Spleen (tissue), 13 donors: ENCODE measurements at places on chromosomes 3 and 15.
A peak's percentile ranks its signal among the peaks of the same experiment; 100 is the strongest.

GRCh38 chr3:67083277-67083676 lies 85.2 kb downstream of the KBTBD8 start:
- DNase-seq = peak; percentile 57

DNA sequence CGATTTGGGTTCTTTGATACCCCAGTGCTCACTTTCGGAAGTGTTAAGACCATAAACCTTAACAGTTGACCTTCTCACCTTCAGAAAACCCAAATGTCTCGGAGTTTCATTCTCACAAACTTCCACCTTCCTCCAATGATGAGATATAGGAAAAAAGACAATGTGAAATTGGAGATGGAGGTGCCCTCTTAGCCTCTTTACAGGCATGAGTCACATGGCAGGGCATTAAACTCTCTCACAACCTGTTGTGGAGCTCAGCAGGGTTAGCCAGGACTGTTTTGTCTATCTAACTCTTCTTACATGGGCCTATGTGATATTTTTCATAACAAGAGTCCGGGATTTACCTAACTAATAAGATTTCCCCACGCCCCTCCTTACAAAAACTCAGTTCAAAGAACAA lies 10.7 kb downstream of the AGTR1 start:
- no peak for DNase-seq

DNA sequence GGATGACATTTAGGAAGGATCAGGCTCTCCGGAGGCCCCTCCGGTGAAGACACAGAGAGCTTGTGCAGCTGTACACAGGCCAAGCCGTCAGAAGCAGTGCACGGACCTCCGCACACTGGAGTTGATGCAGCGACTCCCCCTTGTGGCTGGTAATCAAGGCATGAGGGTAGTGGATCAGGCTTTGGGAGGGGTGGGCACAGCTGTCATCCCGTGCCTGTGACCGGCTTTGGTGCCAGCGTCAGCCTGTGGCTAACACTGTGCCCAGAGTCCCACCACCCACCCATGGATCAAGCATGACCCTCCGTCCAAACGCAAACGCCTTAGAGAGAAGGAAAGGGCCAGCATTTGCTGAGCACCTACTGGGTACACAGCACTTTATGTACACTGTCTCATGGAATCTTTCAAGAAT lies 8.2 kb upstream of the GRIP2 start:
- peak; percentile 79 for DNase-seq

GRCh38 chr15:44010089-44010488 lies 183.3 kb downstream of the WDR76 start:
- DNase-seq = no peak

DNA sequence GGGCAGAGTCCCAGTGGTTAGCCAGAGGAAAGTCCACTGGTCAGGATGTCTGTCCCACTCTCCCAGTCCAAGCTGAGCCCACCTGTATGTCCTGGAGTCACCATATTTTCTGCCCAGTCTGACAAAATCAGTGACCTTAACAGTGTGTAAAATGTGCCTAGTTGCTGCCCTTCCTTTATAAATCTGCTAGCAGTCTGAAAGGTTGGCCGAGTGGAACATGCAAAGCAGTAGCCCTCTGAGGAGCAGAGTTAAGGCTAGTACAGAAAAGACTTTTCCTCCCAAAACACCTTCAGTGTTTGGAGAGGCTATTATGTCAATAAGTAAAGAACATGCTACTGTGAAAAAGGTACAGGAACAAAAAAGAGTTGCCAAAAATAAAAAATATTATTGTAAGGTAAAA lies 15.3 kb downstream of the TTC21A start:
- DNase-seq = no peak

GRCh38 chr3:26484140-26484539 lies 138.4 kb upstream of the LRRC3B start:
- DNase-seq = no peak
